ENCODE measurements at places on chromosomes 5 and 9. TPM values are rescaled to one million over a fixed set of nuclear protein-coding genes. Genes with fewer than 3 reads are reported as not detected.

Gene TMEM232
- 1.0 TPM for polyA plus RNA-seq

DNA sequence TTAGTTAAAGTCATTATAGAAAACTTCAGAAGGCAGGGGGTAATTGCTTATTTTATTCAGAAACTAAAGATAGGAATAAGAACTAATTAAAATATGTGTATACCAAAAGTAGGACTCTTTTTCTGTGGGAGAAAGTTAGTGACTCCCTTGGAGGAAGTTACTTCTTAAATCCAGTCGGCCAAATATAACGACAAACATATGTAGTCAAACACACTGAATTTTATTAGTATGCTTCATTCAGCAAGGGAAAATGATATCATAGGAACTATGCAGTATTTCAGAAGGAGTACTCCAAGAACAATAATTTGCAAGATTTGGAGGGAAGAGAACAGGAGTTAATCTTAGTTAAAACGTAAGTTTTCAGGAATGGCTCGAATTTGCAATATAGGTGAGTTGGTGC, 432.6 kb downstream of the CYLC2 start:
- DNase-seq: no peak

Gene SMIM33
- polyA plus RNA-seq: not detected

Gene TSSK1B
- polyA plus RNA-seq: not detected

Gene EPB41L4A
- polyA plus RNA-seq: 10.6 TPM
